ENCODE measurements at places on chromosomes 3 and 15. TPM values are rescaled to one million over a fixed set of nuclear protein-coding genes. Genes with fewer than 3 reads are reported as not detected.

GRCh38 chr3:116280130-116280740 lies 165.1 kb downstream of the LSAMP start:
- H3K36me3 ChIP-seq = no peaks in the 10 kb centered on the region
- H3K27me3 ChIP-seq = no peaks in the 10 kb centered on the region
- H3K4me3 ChIP-seq = no peak overlapping the region
- DNase-seq = no peak
- no peaks in the 10 kb centered on the region for H3K4me1 ChIP-seq
- H3K27ac ChIP-seq = no peak overlapping the region

DNA sequence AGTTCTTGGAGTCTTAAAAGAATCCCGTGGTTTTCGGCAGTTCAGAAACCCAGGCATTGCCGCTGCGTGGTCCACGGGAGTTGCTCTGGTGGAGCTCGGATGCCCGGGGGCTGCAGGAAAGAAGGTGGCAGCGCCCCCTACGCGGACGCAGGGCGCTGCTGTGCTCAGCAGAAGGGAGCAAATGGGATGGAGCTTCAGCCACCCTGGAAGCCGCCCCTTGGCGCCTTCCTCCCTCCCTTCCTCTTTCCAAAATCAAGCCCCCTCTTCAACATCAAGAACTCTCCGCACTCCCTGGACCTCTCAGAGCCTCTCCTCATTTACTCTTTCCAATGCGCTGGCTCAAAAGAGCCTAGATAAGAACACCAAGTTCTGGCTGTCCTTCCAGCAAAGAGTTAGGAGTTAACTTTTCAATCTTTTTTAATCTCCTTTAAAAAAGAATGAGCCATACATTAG lies 880 bp upstream of the CHRNA7 start:
- H3K4me1 ChIP-seq = no peaks in the 10 kb centered on the region
- H3K36me3 ChIP-seq = no peaks in the 10 kb centered on the region
- no peaks in the 10 kb centered on the region for H3K27me3 ChIP-seq
- H3K27ac ChIP-seq = no peak overlapping the region
- no peak overlapping the region for H3K4me3 ChIP-seq

DNA sequence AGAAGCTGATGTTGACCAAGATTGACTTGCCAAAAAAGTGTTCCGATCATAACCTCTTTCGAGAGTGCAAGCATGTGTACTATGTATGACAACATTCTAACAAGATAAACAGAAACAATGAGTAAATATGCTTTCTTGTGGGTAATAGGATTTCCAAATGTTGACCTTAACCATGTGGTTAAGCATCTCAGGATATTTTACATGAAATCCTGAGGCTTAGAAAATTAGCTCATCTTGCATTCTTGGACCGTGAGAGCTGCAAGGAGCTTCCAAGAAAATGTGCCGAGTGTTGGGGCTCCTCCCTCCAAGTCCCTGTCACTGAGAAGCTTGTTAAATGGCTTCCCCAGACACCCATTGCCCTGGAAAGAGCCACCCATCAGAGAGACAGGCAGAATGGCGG lies 50.1 kb downstream of the C3orf20 start:
- no peak for DNase-seq
- H3K36me3 ChIP-seq = no peaks in the 10 kb centered on the region
- H3K4me1 ChIP-seq = no peaks in the 10 kb centered on the region
- no peaks in the 10 kb centered on the region for H3K27me3 ChIP-seq
- H3K27ac ChIP-seq = no peak overlapping the region

The PATL2 gene
- 11.4 TPM for polyA plus RNA-seq
